ENCODE measurements at places on chromosomes 1 and 21. TPM values are rescaled to one million over a fixed set of nuclear protein-coding genes. Genes with fewer than 3 reads are reported as not detected.
A peak's percentile ranks its signal among the peaks of the same experiment; 100 is the strongest.

GRCh38 chr1:231026576-231026975 is 13.5 kb downstream of the FAM89A start:
- DNase-seq: no peak

- no peak for DNase-seq
These were observed 62.9 kb upstream of the SYT6 start for GRCh38 chr1:114216431-114217173.

GRCh38 chr1:71745326-71745725 is 537.0 kb downstream of the NEGR1 start:
- DNase-seq: no peak

- no peak for DNase-seq
These were observed 79.0 kb upstream of the DNAH14 start for GRCh38 chr1:224850446-224850845.

- DNase-seq: peak; percentile 18
These were observed 13.3 kb downstream of the PLPPR5 start for GRCh38 chr1:98991127-98992012.

GRCh38 chr21:36125512-36126207 is 9.2 kb upstream of the CBR3 start:
- DNase-seq: peak; percentile 52

Gene OPRD1
- not detected for total RNA-seq

Gene COP1
- 56.8 TPM for total RNA-seq

Gene CELSR2
- total RNA-seq: 2.5 TPM

Measured in activated T-cell treated with anti-CD3 and anti-CD28 coated beads, Interleukin-2, amount 50 U/mL, for 72 hours (primary cell).